ENCODE measurements at places on chromosomes 2 and 18. TPM values are rescaled to one million over a fixed set of nuclear protein-coding genes. Genes with fewer than 3 reads are reported as not detected.

RTP5 gene
- polyA plus RNA-seq: not detected

IL18R1 gene
- polyA plus RNA-seq: 2.5 TPM

UGT1A3 gene
- not detected for polyA plus RNA-seq

ALK gene
- polyA plus RNA-seq: 0.50 TPM

KRTCAP3 gene
- polyA plus RNA-seq: 8.5 TPM

DSC3 gene
- 3.8 TPM for polyA plus RNA-seq

SLC9A4 gene
- polyA plus RNA-seq: 8.0 TPM

CD207 gene
- not detected for polyA plus RNA-seq

IL37 gene
- not detected for polyA plus RNA-seq

MOCOS gene
- polyA plus RNA-seq: 0.82 TPM

EGR4 gene
- not detected for polyA plus RNA-seq

SPP2 gene
- polyA plus RNA-seq: not detected

Data from right renal pelvis (tissue), 4 donors.